Muscle of leg (tissue), 16 donors: ENCODE measurements at places on chromosomes 11 and 22.

GRCh38 chr22:49671331-49672013 lies 156.2 kb downstream of the BRD1 start:
- DNase-seq, result no peak

GRCh38 chr11:118572981-118573550 lies 857 bp downstream of the ARCN1 start:
- peak; percentile 78 for DNase-seq

DNA sequence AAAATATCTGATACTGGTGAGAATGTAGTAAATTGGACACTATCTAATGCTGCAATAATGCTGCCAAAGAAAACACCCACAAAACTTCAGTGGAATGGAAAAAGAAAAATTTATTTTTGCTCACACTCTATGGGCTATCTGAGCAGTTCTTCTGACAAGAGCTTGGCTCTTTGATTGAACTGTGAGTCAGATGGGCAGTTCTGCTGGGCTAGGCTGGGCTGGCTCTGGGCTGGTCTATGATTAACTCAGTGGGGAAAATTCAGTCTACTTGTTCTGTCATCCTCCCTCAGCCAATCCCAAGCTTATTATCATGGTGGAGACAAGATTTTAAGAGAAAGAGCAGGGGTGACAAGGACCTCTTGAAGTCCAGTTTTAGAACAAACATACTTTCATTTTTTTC lies 1404.8 kb downstream of the LRRC4C start:
- no peak for DNase-seq

DNA sequence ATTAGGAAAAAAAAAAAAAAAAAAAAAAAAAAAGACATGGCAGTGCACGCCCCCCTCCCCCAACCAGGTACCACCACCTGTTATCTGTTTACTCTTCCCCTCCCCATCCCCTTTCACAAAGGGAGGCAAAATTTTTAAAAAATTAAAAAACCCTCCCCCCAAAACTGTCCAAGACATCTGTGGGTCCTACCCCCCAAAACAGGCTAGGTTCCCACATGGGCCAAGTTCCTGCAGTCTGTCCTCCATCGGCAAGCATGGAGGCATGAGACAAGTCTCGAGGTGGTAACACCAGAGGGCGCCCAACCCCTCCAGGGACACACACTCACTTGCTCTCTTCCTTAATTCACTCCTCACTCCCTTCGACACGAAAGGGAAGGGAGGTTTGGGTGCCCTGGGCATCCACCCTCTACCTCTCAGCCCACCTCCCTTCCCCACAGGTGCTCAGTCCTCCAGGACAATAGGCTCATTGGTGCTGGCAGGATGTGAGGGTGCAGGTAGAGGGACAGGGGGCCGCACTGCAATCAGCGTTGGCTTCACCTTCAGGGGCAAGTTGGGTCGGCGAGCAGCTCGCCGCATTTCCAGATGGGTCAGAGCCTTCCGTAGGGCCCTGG lies 2.2 kb upstream of the TUT1 start:
- peak; percentile 75 for DNase-seq

DNA sequence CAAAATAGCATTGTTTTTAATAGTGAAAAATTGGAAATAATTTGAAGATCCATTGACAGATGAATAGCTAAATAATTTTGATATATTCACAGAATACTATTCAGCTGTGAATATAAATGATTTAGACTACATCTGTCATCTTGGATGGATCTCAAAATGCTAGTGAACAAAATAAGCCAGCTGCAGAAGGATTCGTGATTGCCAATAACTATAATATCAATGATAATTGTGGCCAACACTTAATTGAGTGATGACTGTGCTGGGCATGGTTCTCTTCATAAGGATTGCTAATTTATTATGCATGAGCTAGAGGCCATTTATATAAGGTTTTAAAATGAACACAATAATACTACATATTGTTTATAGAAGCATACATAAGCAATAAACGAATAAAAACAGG lies 60.4 kb downstream of the CTTN start:
- DNase-seq, result no peak

GRCh38 chr22:29330291-29330690 lies 14.8 kb upstream of the RASL10A start:
- no peak for DNase-seq
